ENCODE measurements at places on chromosomes 7 and 10.

- DNase-seq, result no peak
These were observed 37.7 kb downstream of the LRMDA start for GRCh38 chr10:75469006-75469616.

GRCh38 chr7:51121931-51122425 lies 194.6 kb downstream of the COBL start:
- DNase-seq, result no peak

DNA sequence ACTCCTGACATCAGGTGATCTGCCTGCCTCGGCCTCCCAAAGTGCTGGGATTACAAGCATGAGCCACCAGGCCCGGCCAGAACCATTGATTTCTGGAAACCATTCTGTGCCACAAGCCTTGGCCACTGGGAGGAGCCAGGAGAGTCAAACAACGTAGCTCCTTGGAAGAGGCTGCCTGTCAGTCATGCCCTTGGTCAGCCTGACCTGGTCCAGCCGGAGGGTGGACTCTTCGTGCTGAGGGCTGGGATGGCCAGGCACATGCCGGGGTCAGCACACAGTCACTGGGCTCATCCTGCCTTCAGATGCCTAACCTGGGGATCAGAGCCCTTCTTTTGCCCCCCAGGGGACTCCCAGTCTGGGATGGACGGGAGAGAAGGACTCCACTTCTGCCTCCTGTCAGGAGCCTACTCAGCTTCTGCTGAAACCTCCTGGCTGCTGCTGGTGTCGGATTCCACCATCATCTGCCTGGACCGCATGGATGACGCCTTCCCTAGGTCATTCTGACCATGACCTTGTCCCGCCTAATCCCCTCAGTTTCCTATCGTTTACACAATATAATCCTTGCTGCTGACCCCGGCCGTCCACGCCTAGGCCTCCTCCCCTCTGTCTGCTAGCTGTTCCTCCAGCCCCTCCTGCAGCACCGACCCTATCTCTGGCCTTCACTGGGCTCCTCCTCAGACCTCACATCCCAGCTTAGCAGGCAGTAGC lies 30.4 kb downstream of the TMEM270 start:
- no peak for DNase-seq

- no peak for DNase-seq
These were observed 122.2 kb downstream of the PDE1C start for GRCh38 chr7:31948029-31948428.

DNA sequence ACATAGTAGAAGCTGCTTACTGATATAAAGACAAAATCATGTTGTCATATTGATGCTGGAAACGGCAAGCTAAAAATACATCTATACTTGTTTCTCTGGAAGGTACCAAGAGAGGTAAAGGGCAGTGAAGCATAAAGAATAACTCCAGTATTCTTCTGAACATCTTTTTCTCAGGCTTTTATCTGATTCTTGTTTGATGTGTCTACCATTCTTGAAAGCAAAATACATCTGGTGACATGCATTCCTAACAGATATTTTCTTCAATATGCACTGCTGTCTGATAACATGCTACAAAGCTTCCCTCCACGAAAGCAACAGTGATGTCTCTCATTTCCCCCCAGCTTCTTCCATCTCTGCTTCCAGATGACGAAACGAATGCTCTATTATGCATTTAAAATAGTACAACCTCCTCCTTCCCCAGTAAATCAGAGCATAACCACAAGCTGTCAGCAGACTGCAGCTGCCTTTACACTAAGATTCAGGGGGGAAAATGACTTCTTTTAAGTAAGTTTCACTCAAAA lies 100.8 kb downstream of the ARHGAP21 start:
- DNase-seq, result no peak

GRCh38 chr7:143884969-143885559 lies 16.9 kb downstream of the TCAF1 start:
- no peak for DNase-seq

GRCh38 chr7:83819911-83820310 lies 171.0 kb upstream of the SEMA3E start:
- DNase-seq, result no peak

DNA sequence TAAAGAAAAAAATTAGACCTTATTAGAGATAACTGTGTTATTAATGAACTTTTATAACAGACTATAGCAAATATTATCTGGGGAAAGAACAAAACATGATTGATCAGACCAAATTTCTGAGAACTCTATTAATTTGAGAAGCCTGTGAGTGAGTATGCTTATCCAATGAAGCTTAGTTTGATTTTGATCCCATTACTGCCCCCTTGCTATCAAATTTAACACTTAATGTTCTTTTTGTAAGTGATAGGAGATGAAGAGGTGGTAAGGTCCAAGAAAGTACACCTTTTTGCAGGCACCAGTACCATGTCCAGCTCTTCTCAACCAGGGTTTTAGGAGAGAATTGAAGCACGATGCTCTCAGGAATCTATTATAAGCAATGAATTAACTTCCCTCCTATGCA lies 49.9 kb downstream of the ZNF365 start:
- no peak for DNase-seq

GRCh38 chr7:44973610-44974401 lies 5.0 kb downstream of the MYO1G start:
- DNase-seq, result peak; percentile 36

GRCh38 chr7:148962823-148963582 lies 65.3 kb downstream of the PDIA4 start:
- peak; percentile 81 for DNase-seq

GRCh38 chr7:139495580-139496125 lies 12.2 kb upstream of the KLRG2 start:
- DNase-seq, result no peak

GRCh38 chr10:103901299-103901698 lies 16.7 kb downstream of the STN1 start:
- DNase-seq, result no peak

DNA sequence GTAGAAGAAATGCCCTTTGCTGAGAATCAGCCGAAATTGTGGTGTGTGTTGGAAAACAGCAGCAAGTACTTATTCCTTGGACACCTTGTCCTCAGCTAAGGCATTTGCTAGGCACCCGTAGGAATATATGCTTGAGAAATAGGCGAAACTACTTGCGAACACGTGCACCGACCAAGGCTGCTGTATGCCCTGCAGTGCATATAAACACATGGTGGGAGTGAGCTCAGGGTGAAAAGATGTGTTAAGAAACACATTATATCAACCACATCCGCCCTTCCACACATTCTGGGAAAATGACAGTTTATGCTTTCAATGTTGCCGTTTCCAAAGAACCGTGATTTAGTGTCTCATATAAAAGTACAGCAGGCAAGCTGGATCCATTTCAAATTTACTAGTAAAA lies 199.2 kb downstream of the JCAD start:
- no peak for DNase-seq

- peak; percentile 4 for DNase-seq
These were observed 25.1 kb downstream of the NEBL start for GRCh38 chr10:20871970-20872369.

- no peak for DNase-seq
These were observed 706.4 kb downstream of the SORCS3 start for GRCh38 chr10:105347487-105347886.

- DNase-seq, result peak; percentile 19
These were observed 7.6 kb upstream of the ADAMTS14 start for GRCh38 chr10:70664702-70665195.

- peak; percentile 23 for DNase-seq
These were observed 311.3 kb upstream of the ZMIZ1 start for GRCh38 chr10:78757344-78757925.

GRCh38 chr10:60734226-60734625 lies 44.1 kb upstream of the CDK1 start:
- no peak for DNase-seq

- DNase-seq, result no peak
These were observed 314.5 kb upstream of the SEMA3C start for GRCh38 chr7:81233208-81233940.

DNA sequence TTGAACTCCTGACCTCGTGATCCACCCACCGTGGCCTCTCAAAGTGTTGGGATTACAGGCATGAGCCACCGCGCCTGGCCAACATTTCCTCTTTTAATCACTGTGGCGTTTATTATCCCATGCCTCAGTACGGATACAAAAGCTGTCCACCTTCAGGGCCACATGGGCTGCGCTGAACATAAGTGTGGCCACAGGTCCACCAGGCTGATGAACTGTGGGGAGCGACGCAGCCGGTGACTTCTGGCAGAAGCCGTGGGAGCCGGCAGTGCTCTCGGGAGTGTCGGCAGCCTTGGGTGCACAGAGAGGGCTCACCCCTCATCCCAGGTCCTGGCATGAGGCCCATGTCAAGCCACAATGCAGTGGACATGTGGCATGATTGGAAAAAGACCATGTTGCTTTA lies 223.6 kb downstream of the TNS3 start:
- DNase-seq, result no peak

GRCh38 chr7:99232082-99232770 lies 24.3 kb upstream of the KPNA7 start:
- DNase-seq, result no peak

DNA sequence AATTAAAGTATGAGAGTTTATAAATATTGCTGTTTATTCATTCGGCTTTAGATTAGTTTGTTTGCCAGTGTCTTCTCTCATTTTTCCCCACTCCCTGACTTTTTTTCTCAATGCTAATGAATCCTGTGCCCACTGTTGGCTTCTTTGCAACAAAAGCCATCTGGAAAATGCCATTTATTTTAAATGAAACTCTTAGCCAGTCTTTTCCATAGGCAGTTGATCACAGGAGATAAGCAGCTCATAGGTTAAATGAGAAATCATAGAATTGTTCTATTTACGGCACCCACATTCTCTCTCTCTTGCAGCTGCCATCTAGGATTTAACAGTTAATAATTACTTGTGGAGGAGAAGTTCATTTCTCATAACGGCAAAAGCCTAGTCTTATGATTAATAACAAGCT lies 249.3 kb upstream of the POM121L12 start:
- no peak for DNase-seq

GRCh38 chr7:85736085-85736484 lies 549.2 kb upstream of the SEMA3D start:
- DNase-seq, result no peak

GRCh38 chr10:89339875-89340274 lies 12.1 kb downstream of the IFIT3 start:
- no peak for DNase-seq

- no peak for DNase-seq
These were observed 2.9 kb downstream of the RAMP3 start for GRCh38 chr7:45160417-45160881.

GRCh38 chr10:102402512-102402896 lies 7.0 kb downstream of the NFKB2 start:
- DNase-seq, result no peak

DNA sequence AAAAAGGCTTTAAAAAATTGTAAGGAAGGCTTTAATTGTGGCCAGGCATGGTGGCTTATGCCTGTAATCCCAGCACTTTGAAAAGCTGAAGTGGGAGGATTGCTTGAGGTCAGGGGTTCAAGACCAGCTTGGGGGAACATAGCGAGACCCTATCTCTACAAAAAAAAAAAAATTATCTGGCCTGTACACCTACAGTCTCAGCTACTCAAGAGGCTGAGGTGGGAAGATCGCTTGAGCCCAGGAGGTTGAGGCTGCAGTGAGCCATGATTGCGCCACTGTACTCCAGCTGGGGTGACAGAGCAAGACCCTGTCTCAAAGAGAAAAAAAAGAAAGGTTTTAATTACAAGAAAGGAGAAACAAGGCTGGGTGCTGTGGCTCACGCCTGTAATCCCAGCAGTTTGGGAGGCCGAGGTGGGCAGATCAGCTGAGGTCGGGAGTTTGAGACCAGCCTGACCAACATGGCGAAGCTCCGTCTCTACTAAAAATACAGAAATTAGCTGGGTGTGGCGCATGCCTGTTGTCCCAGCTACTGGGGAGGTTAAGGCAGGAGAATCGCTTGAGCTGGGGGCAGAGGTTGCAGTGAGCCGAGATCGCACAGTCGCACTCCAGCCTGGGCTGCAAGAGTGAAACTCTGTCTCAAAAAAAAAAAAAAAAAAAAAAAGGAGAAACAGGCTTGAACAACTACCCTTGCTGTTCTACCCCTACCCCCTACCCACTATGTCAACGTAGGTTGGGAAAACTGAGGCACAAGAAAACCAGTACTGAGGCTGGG lies 83.7 kb downstream of the CARD11 start:
- DNase-seq, result no peak

GRCh38 chr7:80428161-80429054 lies 83.5 kb downstream of the GNAT3 start:
- peak; percentile 70 for DNase-seq

DNA sequence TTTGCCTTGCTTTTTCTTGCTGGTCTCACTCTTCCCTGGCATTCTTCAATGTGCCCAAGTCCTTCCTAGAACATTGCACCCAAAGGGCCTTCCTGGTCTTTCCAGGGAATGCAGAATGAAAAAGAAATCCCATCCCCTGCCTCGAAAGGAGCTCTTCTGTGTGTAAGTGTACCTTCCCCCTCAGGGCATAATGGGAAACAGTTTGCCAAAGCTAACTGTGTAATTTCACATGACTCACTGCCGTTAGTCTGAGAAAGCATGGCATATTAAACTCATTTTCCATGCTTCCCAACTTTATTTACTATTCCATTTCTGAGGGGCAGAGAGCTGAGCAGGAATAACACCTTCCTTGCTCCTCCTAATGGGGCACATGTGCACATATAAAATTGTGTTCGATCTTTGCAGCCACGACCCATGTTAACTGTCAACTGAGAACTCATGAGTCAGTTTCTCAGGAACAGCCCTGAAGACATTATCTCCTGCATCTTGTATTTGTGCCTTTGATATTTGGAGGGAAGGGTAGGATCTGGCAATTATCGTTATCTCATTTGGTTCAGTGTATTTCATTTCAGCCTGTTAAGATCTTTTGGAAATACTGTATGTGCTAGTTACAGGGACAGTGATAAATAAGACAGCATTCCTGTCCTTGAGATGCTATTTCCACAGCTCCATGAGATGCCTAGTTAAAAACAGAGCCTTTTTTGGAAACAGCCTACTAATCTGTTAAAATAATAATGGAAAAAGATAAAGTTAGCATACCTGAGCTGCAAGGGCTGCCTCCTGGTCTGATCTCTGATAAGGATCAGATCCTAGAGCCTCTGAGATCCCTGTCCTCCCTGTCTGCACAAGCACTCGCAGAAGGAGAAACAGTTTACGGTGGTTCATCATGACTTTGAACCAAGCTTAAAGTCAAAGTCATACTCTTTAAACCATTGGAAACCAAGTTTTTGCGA lies 42.3 kb downstream of the IKZF1 start:
- no peak for DNase-seq

DNA sequence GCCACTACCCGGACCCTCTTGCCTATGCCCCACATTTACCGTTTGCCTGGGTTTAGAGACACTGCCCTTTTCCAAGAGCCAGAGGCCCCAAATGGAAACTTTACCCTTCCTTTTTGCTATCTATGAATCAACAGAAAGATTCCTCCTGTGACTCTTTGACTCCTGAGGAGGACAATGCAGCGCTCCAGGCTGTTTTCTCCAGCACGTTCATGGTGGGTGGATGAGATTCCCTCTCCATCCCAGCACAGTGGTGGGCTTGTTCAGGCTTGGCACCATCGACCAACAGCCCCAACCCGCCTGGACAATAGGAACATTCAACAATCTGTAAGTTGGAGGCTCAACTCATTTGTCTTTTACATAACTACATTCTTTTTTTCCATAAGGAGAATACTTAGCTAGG lies 55.9 kb downstream of the DLD start:
- DNase-seq, result no peak

- no peak for DNase-seq
These were observed 707 bp downstream of the CLEC2L start for GRCh38 chr7:139523968-139524815.
